ENCODE measurements at places on chromosomes 11 and 22.

DNA sequence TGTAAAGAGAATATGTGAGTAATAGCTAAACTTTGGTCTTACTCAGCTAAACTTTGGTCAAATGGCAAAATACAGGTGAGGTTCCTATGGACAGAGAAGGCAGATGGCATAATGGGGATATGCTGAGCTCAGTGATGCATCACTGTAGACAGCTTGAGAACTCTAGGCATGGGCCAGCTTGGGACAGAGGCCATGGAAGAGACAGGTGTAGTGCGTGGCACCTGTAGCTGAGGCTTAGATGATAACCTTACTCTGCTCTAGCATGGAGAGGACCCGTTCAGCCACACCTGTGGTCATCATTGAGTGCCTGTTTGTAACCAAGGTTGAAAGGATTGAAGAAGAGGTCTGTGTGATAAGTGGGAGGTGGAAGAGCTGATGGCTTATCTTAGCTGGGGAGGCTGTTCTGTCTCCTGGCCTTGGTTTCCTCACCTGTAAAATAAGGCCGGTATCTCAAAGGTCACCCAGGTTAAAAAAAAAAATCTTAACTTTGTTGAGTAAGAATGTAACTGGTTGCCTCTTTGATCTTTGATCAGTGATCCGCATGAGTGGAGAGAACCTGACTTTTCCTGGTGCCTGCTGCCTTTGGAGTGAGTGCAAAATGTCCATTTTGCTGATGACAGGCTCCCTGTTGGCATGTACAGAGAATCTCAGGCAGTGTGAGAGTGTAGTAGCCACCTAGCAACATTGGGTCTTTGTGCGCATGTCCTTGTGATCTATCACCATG lies 48.6 kb downstream of the ZNRF3 start:
- DNase-seq: no peak

- no peak for DNase-seq
Measured at GRCh38 chr11:47387944-47388696, 9.8 kb upstream of the SPI1 start.

GRCh38 chr11:126989942-126990715 lies 10.4 kb downstream of the KIRREL3 start:
- DNase-seq: peak; percentile 60

GRCh38 chr11:43071338-43071737 lies 240.5 kb upstream of the API5 start:
- no peak for DNase-seq

DNA sequence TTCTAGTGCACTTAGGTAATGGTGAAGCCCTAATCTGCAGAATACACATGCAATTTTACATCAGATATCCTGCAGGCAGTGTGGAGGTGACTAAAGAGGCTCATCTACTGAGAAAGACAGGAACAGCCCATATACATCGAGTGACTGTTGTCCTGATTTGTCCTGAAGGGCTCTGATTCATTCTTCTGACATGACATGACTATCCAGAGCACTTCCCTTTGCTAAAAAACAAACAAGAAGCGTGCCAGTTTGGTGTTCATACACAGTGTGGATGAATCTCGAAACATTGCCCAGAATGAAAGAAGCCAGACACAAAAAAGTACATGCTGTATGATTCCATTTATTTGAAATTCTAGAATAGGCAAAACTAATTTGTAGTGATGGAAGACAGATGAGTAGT lies 48.0 kb upstream of the AMPD3 start:
- DNase-seq: peak; percentile 46

- DNase-seq: no peak
Measured at GRCh38 chr11:92875473-92875872, 94.0 kb upstream of the MTNR1B start.

GRCh38 chr11:41010361-41011050 lies 448.9 kb downstream of the LRRC4C start:
- DNase-seq: no peak

DNA sequence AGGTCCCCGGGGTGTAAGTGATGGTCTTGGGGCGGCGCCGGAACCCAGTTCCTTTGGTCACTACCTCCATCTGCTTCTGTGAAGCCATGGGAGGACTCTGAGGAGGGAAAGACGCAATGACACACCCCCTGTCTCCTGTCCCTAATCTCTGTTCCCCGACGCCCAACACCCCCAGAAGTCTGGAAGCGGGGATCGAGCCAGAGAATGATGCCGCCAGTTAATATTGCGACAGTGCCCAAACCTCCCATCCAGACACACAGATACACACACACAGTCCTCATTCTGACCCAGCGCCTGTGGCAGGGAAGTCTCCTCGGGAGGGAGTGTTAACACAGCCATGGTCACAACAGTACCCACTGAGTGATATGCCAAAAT lies 352 bp downstream of the C22orf23 start:
- no peak for DNase-seq

DNA sequence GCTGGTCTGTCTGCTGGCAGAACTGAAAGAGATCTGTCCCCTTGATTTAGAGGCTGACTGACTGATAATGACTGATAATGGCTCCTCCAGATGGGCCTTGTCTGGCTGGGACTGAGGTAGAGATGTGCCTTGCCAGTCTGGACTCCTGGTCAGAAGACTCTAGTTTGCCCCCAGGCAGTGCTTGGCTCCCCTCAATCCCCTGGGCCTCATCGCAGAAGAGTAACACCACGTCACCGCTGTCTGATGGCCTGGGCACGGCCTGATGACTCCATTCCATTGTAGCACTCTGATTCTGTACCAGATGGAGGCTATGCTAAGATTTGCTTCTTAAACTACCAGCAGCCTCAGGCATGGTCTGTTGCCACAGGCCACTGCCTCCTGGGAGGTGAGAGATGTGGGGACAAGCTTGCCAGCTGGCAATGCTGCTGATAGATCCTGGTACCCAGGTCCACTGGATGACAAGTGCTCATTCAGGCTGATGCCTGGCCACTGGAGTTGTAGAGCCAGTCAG lies 19.1 kb downstream of the CYB5R2 start:
- no peak for DNase-seq

- DNase-seq: no peak
Measured at GRCh38 chr11:93662175-93662570, 691 bp downstream of the CEP295 start.

DNA sequence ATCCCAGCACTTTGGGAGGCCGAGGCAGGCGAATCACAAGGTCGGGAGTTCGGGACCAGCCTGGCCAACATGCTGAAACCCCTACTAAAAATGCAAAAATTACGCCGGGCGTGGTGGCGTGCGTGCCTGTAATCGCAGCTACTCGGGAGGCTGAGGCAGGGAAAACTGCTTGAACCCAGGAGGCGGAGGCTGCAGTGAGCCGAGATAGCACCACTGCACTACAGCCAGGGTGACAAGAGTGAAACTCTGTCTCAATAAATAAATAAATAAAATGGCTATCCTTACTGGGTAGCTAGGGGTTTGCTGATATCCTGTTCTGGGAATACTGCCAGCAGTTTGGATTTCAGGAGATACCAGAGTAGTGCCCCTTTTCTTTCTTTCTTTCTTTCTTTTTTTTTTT lies 2.4 kb upstream of the RBM14 start:
- no peak for DNase-seq

DNA sequence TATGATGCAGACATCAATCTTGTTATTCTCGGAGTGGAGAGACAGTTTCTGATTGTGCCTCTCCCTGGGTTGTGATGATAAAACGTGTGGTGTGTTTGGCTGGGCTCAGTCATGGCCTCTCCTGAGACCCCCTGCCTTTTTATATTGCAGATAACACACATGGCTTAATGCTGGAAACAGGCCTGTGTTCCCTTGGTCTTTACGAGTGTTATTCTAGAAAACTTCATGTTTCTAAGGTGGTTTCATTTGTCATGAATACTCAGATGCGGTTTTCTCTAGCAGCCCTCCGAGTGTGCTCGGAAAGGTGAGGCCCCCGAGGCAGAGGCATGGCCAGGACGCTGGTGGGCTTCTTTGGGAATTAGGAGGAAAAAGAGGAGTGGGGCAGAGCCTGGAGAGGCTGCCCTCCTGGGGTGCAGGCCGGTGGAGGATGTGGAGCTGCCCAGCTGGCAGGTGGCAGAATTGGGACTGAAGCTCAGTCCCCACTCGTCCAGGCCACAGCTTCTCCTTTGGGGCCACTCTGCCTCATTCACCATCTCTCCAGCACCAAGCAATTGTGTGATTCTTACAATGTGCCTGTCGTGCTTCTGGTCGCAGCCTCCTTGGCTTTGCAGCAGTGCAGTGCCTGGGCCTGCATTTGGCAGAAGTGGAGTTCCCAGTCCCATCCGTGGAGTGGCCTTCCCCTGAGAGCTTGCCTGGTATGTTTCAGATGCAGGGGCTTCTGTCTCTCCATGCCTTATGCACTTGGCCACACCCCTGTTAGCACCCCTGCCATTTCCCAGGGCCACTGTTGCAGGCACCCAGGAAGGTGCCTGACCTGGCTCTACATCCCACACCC lies 309.6 kb downstream of the TBC1D22A start:
- DNase-seq: no peak

DNA sequence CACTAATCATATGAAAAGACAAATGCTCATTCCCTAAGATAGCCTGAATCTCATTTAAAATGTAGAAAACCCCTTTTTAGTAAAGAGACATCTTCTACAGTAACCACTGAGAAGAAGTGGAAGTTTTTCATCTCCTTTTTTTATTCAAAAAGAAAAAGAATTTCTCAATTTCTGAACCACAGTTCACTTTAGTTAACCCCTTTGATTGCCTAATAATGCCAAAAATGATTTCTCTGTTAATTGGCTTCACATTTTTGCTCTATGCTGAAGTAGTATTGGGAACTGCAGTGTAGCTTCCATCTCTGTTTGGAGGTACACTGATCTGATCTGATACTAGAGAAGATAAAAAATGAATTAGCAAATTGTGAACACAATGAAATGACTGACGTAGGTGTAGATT lies 58.3 kb downstream of the CD44 start:
- DNase-seq: no peak

DNA sequence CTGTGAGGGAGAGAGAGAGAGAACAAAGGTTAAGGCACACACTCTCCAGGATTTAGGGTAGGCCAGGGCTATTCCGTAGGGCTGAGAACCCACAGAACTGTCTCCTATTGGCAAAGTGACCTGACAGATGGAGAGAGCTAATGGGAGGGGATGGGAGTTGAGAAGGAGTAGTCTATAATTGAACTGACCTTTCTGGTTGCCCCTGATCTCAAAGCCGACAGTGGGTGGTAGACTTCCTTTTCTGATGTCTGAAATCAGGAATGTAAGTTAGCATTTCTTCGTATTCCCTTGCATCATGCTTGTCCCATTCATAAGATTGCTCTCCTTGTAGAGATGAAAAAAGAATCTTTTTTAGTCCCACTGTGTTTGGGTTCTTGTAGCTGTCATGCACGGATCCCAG lies 210.1 kb downstream of the NTM start:
- no peak for DNase-seq

DNA sequence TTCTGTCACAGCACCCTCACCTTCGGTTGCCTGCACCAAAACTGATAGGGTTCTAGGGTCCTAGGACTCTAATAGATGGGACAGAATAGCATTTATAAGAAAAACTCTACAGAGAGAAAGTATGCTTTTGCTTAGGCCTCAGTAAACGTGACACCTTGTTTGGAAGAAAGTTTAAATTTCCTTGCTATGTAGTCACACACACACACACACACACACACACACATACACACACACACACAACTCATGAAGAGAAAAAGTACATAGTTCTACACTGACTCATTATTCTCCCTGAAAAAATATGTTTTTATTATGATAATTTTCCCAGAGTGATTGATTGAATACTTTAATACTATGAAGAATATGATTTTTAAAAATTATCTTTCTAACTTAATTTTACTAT lies 220.8 kb upstream of the SNX19 start:
- no peak for DNase-seq

GRCh38 chr22:36775586-36775963 lies 344 bp downstream of the IFT27 start:
- no peak for DNase-seq

DNA sequence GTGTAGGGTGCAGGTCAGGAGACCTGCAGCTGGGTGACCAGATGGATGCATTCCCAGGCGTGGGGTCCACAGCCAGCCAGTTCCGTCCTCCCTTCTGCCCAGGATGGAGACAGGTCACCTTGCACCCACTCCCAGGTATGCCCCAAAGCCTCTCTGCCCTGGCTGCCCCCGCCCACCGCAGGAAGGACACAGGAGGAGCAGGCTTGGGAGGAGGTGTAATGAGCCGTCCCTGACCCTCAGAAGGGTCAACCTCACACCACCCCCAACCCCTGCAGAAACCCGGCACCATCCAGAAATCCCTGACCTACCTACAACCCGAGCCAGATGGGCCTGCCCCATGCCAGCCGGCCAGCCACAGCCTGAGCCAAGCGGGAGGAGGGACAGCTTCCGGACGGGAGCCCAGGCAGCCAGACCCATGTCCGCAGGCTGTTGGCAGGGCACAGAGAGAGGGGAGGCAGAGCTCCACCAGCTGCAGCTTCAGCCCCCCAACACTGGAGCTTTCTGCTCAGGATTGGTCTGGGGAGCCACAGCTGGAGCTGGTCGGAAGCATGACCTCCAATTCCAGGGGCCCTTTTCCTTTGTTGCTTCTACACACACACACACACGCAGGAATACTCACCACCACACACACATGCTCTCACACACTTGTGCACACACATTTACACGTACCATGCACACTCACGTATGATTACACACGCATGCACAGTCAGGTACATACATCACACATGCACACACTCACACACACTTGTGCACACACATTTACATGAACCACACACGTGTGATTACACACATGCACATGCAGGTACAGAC lies 5.3 kb downstream of the IFITM10 start:
- no peak for DNase-seq

DNA sequence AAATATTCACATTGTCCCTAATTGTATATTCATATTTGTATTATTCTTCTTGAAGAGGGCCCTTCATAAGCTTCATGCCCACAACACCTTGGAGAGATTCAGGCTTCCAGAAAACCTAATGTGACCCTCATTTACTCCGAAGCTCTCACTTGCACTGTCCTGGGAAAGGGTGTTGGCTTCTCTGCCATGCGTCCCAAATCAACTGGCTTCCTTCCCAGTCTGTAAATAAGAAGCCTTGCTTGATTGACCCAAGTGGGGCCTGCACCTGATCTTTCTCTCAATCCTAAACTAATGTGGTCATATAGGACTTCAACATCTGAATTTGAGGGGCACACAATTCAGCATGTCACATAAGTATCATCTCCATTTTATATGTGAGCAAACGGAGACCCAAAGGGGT lies 40.5 kb upstream of the ZBTB16 start:
- no peak for DNase-seq

DNA sequence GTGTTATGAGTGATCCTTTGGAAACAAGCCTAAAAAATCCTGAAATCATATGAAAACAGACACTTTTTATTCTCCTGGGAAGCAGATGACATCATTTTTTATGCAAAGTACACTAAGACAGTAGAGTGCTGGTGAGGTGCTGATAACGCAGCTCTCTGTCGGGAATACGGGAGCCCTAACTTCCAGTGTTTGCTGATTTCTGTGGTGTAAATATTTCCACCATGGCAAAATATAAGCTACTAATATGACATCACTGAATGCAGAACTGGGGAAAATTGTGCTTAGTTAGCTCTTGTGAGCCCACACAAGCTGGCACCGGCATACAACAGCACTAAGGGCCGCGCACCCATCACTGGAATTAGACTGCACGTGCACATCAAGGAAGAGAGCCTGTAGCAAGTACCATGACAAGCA lies 82.6 kb downstream of the FAM76B start:
- DNase-seq: no peak
